Cerebellar nuclear complex (tissue), 1 donor: ENCODE measurements at places on chromosomes 2 and 18.

- DNase-seq: no peak
Measured at GRCh38 chr2:236587861-236588815, 18.5 kb downstream of the ACKR3 start.

DNA sequence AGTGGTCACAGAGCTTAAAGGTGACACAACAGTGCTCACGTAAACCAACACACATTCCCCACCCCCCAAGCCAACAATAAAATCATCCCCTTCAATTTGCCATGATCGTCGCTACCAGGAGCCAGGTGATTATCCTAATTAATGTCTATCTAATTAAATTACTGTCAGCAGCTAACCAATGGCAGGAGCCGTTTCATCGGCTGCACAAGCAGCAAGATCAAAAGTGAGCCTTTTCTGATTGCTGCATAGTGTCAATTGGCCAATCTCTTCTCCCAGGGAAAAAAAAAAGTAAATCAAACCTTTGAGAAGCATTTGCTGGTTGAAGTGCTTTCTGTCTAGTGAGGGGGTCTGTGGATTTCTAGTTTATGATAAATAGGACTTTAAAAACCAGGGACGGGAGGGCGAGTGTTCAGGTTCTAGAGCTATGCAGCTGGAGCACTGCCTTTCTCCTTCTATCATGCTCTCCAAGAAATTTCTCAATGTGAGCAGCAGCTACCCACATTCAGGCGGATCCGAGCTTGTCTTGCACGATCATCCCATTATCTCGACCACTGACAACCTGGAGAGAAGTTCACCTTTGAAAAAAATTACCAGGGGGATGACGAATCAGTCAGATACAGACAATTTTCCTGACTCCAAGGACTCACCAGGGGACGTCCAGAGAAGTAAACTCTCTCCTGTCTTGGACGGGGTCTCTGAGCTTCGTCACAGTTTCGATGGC, at the start of gene TBR1:
Gene TBR1 (plus strand): TSS at position 311 of the 721 bp plus-strand sequence. CDS start 114 bp downstream, at position 425.
- DNase-seq: no peak

DNA sequence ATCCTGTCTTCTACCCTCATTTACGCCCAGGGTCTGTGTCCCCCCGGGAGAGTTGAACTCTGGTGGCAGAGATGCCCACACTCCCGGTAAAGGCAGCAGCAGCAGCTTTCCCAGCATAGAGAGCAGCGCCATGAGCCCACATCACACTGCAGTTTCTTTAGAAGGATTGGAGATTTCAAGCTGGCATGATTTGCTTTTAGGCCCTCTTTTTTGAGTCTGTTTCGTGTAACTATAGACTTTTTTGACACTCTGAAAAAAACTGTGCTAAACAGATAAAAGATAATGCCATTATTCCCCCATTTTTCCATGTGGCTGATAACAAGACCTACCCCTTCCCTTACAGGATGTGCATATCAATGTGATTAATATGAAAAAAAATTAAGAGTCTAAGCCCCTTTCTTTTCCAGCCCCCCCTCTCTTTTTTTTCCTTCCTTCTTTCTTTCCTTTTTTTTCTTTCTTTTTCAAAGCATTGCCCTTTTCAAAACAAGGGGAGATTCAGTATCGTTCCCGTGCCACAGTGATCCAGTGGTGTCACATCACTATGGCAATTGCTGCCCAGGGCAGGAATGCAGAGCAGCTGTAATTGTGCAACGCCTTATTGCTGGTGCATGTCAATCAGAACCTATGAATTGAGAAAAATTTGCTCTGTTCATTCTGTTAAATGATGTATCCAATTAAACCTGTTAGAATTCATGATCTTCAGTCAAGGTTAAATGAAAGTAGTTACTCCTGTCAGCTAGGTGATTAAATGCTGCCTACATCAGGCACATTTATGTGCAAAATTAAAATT, 104.5 kb downstream of the CDCA7 start:
- DNase-seq: no peak

GRCh38 chr2:190781604-190782198, 98.9 kb upstream of the GLS start:
- DNase-seq: no peak

- no peak for DNase-seq
Measured at GRCh38 chr2:105365206-105365605, 27.9 kb downstream of the C2orf49 start.

GRCh38 chr2:71833855-71834560, 313.7 kb downstream of the CYP26B1 start:
- no peak for DNase-seq

- no peak for DNase-seq
Measured at GRCh38 chr2:26573241-26573925, 67.8 kb downstream of the CIB4 start.

GRCh38 chr18:26309281-26309680, 83.0 kb downstream of the TAF4B start:
- DNase-seq: no peak

- DNase-seq: no peak
Measured at GRCh38 chr2:69177785-69178636, 165.0 kb downstream of the ANTXR1 start.

GRCh38 chr2:35794796-35795450, 560.7 kb upstream of the CRIM1 start:
- DNase-seq: no peak

DNA sequence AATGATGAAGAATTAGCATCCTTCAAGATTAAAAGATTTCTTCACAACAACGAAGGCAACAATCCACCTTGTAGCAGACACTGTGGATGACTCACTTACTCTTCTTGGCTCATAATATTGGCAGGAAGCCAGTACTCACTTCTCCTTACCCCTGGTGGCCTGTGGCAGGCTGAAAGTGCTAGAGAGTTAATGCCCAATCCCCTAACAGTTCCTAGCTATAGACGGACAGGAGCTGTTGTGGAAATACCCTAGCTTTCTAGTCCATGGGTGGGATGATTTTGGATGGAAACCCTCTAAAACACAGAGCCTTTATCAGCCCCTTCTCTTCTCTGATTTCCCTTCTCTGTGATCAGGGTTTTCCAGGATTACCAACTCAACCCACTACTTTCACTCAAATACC, 128.6 kb upstream of the NYAP2 start:
- DNase-seq: no peak

DNA sequence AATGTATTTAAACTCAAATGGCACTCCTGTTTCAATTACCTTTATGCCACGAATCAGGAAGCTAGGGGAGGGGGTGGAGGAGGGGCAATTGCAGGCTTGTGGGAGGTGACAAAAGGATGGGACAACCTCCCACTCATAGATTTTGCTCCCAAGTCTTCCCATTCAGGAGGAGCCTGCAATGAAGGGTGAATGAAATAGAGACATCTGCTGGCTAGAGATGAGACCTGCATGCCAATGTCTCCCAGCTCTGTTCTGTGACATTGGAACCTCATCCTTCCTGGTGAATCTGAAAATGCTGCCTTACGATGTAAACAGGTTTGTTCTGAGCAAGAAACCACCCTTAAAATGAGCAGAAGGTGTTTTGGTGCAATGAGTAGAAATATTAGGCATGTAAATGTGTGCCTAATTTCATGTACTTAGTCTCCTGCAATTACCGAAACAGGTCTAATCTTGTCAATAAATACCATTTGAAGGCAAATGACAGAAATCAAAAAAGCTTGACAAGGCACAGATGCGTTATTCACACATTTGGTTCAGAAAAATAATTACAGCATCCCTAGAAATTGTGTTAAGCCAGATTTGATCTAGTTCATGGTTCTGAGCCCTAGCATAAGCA, 2.7 kb upstream of the PID1 start:
- no peak for DNase-seq

DNA sequence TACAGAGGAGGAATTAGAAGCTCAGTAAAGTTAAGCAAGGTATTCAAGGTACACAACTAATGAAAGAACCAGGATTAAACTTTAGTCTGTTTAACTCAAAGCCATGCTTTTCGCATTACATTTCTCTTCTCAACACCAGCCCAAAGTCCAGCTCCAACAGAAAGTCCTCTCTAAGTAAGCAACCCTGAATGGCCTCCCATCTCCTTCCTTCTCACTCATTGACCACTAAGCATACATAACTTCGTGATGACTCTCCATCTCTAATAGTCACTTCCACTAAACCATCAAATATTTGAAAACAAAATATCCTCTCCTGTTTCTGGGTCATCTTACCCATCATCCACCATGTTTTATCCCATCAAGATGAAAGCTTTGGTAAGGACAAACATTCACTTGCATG, 219.8 kb downstream of the RAD51AP2 start:
- DNase-seq: no peak

GRCh38 chr2:188345426-188345825, 53.8 kb downstream of the GULP1 start:
- DNase-seq: no peak

GRCh38 chr2:187594801-187595200, 40.6 kb upstream of the TFPI start:
- no peak for DNase-seq

DNA sequence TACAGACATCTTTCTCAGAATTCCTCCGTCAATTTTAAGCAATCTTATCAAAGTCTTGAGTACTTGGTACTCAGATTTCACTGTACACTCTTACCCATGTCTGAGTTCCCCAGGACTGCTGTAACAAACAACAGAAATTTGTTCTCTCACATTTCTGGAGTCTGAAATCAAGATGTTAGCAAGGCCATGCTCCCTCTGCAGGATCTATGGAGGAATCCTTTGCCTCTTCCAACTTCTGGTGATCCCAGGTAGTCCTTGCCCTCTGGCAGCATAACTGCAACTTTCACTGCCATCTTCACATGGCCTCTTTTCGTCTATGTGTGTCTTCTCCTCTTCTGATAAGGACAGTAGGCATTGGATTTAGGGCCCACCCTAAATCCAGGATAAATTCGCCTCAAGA, 17.1 kb upstream of the CACNB4 start:
- no peak for DNase-seq

DNA sequence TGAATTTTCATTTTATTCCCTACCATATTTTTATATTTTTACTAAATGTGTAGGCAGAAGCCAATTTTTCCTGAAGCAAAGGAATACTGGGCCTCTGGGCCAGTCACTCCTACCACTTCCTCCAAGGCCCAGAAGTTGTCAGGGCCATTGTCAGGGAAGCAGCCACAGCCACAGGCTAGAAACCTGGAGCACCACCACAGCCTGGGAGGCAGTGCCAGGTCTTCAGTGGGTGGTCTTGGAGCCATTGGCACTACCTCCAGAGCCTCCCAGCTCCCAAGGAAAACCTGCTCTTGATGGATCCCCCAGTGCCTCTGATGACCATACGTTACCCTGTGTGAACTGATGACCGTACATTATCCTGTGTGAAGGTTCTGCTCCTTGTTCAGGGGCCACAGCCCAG, 135.6 kb upstream of the SP5 start:
- DNase-seq: no peak

GRCh38 chr18:10231220-10231619, 223.2 kb upstream of the APCDD1 start:
- no peak for DNase-seq

DNA sequence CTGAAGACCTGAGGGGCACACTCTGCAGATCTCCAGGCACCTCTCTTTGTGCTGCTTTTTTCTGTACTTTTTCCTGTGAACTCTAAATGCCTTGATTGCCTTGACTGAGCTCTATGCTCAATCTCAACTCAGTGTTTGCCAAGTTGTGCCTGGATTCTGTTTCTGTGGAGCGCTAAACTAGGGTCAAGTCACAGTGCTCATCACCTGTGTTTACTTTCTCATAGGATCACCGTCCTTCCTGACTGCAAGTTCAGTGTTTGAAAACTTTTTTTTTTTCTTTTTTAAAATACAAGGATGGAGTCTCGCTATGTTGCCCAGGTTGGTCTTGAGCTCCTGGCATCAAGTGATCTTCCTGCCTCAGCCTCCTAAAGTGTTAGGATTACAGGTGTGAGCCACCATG, 62.6 kb downstream of the AGPS start:
- DNase-seq: no peak

- no peak for DNase-seq
Measured at GRCh38 chr2:97645112-97645694, 659 bp upstream of the COX5B start.

DNA sequence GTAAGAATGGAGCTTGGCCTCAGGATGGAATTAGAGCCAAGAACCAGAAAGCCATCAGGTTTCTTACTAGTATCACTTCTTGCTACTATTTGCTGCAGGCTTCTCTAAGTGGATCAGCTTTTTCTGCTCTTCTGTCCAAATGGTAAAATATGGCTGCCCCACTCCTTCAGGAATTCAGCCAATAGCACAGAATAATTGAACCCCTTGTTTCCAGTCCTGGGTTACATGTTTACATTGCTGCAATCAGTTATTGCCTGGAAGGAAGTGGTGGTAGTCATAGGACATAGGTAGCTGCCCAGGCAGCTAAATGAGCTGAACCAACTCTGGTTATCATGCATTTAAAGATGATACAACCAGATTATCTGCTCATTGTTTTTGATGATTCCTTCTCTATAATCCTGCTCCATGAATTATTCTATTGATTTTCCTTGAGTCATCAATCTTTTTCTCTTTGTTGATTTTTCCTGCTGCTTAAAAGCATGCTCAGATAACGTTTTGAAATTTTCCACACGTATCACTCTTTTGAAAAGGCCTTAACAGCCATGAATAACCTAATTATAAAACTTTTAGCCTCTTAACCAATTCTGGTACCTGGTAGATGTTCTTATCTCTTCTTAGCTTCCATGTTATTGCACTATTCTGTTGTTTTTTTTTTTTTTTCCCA, 12.6 kb downstream of the AGPS start:
- no peak for DNase-seq

GRCh38 chr2:177287814-177288213, 23.3 kb upstream of the NFE2L2 start:
- no peak for DNase-seq
